Uterus (tissue), 4 donors: ENCODE measurements at places on chromosomes 6 and 20.

- DNase-seq: peak; percentile 4
Measured at GRCh38 chr20:35006009-35006408, 50.3 kb downstream of the MYH7B start.

DNA sequence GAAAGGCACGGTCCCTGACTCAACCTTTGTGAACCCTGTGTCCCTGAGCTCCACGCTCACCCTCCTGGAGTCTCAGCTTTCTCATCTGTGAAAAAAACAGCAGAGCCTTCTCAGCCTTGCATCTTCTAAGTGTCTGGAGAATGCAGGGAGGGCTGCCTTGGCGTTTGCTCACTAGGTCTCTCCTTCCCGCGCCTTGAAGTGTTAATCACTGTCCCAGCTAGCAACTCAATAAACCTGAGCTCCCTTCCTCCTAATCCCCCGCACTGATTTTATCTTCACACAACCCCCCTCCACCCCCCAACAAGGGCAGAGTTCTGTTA, 34.9 kb upstream of the FOXC1 start:
- DNase-seq: no peak

- DNase-seq: no peak
Measured at GRCh38 chr6:4997862-4998261, 6.0 kb downstream of the RPP40 start.

DNA sequence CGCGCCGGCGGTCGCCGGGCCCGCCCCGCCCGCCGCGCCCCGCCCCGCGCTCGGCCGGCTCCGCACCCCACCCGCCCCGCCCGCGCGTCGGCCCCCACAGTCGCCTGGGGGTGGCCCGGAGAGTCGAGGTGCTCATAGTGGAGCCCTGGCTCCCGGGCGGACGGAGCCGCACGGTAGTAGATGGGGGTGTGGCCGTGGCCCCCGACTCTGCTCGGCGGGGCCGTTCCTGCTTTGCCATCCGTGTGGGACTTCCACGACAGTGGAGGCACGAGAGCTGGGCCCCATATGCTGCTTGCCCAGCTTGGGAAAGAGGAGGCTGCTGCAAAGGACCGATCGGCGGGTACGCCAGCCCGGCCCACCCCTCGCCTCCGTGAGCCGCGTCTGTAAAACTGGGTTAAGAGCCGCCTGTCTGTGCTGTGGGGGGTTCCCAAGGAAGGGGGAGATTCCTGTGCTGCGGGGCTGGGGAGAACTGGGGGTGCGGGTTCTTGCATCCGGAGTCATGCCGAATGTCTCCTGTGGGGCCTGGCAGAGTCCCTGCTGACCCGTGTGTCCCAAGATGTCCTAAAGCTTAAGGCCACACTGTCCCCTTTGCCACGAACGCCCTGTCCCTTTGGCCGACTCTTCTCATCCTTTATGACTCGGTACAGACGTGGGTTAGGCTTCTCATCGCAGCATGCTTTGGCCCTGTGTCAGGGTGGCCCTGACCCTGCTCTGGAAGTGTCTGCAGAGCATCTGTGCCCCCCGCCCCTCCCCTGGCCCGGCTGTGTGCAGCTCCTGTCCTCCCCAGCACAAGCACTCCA, at the start of gene OPRL1:
OPRL1 (plus strand) TSS at position 70 of the 800 bp plus-strand sequence. CDS start 12,639 bp downstream, outside the sequence.
- no peak for DNase-seq

- no peak for DNase-seq
Measured at GRCh38 chr6:92507552-92507951, 911.8 kb downstream of the EPHA7 start.

GRCh38 chr6:98909236-98909635, 38.5 kb downstream of the FBXL4 start:
- no peak for DNase-seq

DNA sequence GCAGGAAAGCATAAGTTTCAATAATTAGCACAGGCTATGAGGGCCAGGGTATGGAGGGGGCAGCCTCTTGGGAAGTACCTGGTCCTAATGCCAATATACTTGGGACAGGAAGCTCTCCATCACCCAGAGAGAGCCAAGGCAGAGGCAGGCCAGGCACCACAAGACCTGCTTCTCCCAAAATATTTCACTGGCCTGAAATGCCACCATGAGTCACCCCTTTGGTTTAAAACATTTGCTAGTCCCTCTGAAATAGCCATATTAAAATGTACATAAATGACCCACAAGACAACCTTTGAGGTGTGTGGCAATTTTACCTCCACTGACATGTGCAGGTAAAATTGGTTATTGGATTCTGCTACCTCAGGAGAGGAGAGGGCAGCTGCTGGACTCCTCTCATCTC, 23.4 kb upstream of the SCUBE3 start:
- DNase-seq: no peak

- no peak for DNase-seq
Measured at GRCh38 chr20:38685853-38686473, 38.3 kb upstream of the SLC32A1 start.

GRCh38 chr20:45933266-45934045, 1.0 kb upstream of the PCIF1 start:
- DNase-seq: peak; percentile 74

DNA sequence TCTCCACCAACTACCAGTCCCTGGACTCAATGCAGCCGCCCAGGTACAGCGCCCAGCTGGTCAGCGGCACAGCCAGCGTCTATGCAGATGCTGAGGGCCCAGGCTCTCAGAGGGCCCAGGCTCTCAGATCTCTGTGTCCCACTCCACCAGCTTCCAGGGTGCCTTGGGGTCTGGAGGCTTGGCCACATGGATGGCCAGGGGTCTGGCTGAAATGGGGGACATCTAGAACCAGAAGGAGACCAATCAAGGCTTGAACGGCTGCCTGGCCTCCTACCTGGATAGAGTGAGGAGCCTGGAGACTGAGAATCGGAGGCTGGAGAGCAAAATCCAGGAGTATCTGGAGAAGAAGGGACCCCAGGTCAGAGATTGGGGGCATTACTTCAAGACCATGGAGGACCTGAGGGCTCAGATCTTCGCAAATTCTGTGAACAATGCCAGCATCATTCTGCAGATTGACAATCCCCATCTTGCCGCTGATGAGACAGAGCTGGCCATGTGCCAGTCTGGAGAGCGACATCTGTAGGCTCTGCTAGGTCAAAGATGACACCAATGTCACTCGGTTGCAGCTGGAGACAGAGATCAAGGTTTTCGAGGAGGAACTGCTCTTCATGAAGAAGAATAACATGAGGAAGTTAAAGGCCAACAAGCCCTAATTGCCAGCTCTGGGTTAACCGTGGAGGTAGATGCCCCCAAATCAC, 44.1 kb upstream of the GRM4 start:
- no peak for DNase-seq

DNA sequence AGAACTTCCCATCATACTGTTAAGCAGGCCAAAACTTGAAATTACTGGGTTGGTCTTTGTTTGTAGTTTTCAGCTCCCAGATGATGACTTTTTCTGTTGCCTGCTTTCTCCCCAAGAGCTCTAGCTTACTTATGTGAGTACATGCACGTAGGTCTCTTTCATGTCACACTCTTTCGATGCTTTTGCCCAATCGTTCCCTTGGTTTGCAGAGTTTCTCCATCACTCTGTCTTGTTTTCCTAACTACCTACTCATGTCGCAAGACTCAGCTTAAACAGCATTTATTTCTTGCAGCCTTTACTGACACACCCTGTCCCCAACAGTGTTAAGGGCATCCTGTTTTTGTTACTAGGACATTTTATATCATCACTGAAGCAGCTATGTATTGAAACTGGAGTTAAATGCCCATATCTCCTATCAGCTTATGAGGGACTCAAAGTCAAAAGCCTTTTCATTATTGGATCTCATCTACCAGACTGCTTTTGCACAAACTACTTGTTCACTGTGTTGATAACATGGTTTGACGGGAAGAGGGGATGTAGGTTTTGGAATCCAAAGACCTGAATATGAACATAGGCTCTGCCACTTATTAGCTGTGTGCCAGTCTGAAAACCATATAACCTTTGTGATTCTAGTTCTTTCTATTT, 2.9 kb downstream of the ARG1 start:
- no peak for DNase-seq

DNA sequence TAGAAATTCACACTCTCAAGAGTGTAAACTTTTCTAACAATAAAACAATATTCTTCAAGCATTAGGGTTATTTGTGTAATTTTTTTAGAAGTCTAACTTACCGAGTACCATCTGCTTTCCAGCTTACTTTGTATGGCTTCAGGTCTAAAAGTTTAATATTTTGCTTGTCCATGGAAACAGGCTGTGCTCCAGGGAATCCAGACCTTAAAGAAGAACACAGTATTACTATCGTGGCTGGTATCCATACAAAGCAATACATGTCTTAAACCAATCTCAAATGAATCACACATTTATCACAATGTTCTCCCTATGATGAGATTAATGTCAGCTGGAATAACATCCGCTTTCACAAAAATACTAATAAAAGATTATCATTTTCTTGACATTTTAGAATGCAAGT, 73.0 kb downstream of the RNGTT start:
- DNase-seq: no peak

DNA sequence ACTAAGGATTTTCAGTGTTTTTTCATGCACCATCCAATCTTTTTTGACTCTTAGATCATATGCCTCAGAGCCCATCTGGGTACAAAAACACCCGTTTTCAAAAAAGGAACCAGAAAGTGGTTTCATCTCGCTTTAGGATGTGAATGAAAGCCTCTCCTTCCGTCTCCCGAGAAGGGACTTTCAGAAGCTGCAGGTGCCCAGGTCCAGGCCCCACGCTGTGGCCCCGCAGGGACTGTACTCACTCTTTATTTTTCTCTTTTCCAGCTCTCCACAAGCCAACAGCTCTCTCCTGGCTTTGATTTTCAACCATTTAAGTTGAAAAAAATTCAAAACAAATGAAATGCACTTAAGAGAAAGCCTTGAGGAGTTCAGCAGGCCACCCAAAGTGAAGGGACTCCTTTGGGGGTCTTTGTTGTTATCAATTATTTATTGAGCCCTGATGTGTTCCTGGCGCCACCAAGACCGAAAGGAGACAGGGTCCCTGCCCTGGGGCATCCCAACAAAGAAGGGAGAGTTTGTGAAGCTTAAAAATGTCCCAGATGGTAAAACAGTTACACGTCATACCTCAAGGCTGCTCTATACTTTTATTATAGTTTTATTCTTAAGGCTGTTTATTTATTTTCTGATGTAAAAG, 467.3 kb downstream of the PREX1 start:
- DNase-seq: no peak

- DNase-seq: no peak
Measured at GRCh38 chr6:95203153-95203754, 374.1 kb upstream of the MANEA start.

GRCh38 chr6:34549026-34549803, 6.9 kb downstream of the SPDEF start:
- DNase-seq: no peak

DNA sequence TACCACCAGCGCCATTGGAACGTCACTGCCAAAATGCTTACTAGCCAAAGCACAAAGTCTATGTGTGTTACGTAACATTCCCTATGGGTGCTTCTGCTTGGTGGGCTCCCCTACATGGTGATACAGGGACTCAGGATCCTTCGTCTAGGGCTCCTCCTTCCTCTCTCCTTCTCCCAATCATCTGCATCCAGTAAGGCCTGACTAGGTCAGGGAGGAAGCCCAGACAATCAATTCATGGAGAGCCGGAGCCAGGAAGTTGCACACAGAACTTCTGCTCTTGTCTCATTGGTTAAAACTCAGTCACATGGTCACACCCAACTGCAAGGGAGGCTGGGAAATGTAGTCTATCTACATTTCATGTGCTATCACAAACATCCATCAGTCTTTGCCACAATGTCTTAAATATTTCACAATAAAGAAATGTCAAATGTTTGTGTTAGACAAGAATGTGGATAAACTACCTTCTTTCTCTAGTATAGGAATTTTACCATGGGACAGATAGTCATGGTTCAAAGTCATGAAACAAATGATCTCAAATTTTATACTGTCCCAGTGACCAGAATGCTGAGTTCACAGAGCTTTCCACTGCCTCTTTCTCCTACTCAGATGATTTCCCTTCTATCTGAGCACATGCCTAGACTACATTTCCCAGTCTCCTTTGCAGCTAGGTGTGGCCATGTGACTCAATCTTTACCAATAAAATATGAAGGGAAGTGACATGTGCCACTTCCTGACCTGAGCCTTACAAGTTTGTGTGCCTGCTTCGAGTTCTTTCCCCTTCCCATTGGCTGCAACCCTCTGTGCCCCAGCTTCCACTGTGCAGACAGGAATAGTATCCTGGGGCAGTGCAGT, 9.3 kb upstream of the KCNK15 start:
- peak; percentile 57 for DNase-seq

- no peak for DNase-seq
Measured at GRCh38 chr6:147564556-147564955, 56.1 kb downstream of the SAMD5 start.

- no peak for DNase-seq
Measured at GRCh38 chr6:14612016-14612980, 494.7 kb downstream of the CD83 start.

GRCh38 chr6:10395171-10395703, 19.6 kb downstream of the TFAP2A start:
- no peak for DNase-seq

GRCh38 chr6:80605165-80605989, 498.9 kb downstream of the BCKDHB start:
- no peak for DNase-seq

DNA sequence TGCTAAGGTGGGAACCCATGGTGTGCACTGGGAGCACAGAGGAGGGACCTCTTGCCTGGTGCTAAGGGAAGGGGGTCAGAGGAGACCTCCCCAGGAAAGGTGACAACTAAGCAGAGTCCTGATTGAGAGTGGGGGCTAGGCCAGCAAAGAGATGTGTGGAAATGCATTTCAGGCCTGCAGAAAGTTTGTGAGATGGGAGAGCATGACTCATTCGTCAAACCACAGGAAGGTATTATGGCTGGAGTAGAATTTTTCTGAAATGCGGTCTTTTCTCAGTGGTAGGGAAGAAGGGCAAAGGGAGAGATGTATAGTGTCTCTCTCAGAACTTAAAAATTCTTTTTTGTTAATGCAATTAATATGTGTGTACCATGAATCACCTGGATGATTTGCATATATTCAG, 23.6 kb upstream of the EDN1 start:
- no peak for DNase-seq

DNA sequence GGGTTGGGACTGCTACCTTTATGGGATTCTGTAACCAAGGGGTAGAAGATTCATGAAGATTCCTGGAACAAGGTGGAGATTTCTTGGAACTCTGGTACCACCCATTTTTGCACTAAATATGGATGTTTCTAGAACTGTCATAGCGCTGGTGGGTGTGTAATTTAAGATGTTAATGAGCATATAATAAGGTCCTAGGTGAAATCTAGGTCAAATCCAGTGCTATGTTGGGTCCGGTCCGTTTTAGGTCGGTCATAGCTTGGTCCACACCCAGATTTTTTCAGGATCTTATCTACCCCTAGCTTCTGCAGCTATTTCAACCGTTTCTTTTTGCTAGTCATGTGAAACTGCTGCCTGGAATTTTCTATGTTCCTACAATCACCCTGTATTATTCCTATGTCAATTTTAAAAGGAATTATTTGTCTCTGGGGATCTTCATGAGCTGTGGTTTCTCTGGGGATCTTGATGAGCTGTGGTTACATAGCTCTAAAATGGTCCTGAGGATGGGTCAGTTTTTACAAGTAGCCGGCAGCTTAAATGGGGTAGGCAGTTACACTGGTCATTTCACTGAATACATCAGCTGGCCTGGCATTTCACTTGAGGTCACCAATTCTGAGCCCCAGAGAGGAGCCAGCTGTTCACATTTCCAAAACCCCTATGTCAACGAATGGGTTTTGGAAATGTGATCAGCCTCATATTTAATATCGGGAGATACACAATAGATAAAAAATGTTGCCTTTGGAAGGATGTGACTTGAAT, 652.3 kb upstream of the FLRT3 start:
- DNase-seq: no peak

GRCh38 chr20:9031991-9032390, 36.9 kb upstream of the PLCB4 start:
- DNase-seq: no peak

- DNase-seq: peak; percentile 85
Measured at GRCh38 chr6:44172731-44173500, 14.3 kb downstream of the CAPN11 start.
